ENCODE measurements at places on chromosomes 4 and X.

GRCh38 chr4:86965019-86965976 is 30.5 kb downstream of the AFF1 start:
- H3K27me3 ChIP-seq, result no peaks in the 10 kb centered on the region
- no peaks in the 10 kb centered on the region for H3K36me3 ChIP-seq

- H3K4me1 ChIP-seq, result no peaks in the 10 kb centered on the region
- no peak for DNase-seq
- H3K4me3 ChIP-seq, result no peak overlapping the region
- H3K27me3 ChIP-seq, result no peaks in the 10 kb centered on the region
- no peaks in the 10 kb centered on the region for H3K36me3 ChIP-seq
These were observed 222.1 kb upstream of the RPL34 start for GRCh38 chr4:108398316-108398715.

DNA sequence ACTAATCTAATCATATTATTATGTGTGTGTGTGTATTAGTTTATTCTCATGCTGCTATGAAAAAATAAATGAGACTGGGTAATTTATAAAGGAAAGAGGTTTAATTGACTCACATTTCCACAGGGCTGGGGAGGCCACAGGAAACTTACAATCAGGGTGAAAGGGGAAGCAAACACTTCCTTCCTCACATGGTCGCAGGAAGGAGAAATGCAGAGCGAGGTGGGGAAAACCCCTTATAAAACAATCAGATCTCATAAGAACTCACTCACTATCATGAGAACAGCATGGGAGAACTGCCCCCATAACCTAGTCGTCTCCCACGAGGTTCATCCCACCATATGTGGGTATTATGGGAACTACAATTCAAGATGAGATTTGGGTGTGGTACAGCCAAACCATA is 190.9 kb upstream of the TAPT1 start:
- H3K27me3 ChIP-seq, result no peaks in the 10 kb centered on the region
- no peak overlapping the region for H3K27ac ChIP-seq
- H3K36me3 ChIP-seq, result no peaks in the 10 kb centered on the region
- no peak overlapping the region for H3K4me3 ChIP-seq

GRCh38 chr4:6824071-6824470 is 41.5 kb downstream of the KIAA0232 start:
- no peaks in the 10 kb centered on the region for H3K36me3 ChIP-seq
- no peaks in the 10 kb centered on the region for H3K27me3 ChIP-seq
- no peak for DNase-seq
- no peak overlapping the region for H3K27ac ChIP-seq

Measured in ovary (tissue), 10 donors.